ENCODE measurements at places on chromosomes 7 and 10.

- no peak for DNase-seq
Measured at GRCh38 chr7:141709318-141709717, 1.2 kb downstream of the WEE2 start.

- DNase-seq = no peak
Measured at GRCh38 chr7:20776942-20777341, 9.7 kb downstream of the SP8 start.

DNA sequence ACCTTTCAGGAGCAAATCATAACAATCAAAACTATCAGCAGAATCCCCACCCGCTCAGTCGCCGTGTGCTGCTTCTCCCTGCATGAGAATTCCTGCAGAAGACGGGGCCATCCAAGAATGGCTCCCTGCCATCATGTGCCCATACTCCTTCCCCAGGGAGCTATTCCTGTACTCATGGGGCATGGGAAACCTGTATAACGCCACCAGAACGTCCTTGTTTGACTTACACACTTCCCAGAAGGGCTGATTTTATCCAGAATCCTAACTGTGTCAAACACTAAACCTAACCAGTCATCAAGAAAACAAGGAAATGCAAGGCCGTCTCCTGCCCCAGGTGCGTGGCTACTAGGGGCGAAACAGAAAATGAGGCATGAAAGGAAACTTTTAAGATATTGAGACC is 16.0 kb downstream of the DIP2C start:
- no peak for DNase-seq

DNA sequence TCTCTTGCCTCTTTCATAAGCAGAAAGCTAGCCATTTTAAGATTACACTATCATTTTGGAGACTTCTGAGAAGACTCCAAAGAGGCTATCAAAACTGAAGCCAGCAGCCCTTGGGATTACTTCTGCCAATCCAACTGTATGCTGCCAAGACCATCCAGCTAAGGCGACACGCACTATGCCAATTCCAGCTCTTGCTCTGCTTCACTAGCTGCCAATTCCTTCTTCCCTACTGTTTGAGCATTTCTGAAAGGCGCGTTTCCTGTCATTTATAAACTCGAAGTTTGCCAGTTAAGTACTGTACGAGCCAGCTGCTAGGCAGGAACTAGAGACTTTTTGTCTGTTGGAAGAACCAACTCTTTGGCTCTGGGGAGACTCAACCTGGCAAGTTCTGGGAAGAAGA is 36.5 kb downstream of the MALSU1 start:
- DNase-seq = no peak

- no peak for DNase-seq
Measured at GRCh38 chr7:96497567-96497966, 175.7 kb upstream of the SLC25A13 start.
